Activated CD4-positive, alpha-beta T cell treated with anti-CD3 and anti-CD28 coated beads, Interleukin-2, amount 10 ng/mL, durations not matched to agents 7 days and 5 days (primary cell): ENCODE measurements at places on chromosomes 16 and 17.

GRCh38 chr16:87465879-87466278 is 26.9 kb downstream of the ZCCHC14 start:
- no peak for DNase-seq

DNA sequence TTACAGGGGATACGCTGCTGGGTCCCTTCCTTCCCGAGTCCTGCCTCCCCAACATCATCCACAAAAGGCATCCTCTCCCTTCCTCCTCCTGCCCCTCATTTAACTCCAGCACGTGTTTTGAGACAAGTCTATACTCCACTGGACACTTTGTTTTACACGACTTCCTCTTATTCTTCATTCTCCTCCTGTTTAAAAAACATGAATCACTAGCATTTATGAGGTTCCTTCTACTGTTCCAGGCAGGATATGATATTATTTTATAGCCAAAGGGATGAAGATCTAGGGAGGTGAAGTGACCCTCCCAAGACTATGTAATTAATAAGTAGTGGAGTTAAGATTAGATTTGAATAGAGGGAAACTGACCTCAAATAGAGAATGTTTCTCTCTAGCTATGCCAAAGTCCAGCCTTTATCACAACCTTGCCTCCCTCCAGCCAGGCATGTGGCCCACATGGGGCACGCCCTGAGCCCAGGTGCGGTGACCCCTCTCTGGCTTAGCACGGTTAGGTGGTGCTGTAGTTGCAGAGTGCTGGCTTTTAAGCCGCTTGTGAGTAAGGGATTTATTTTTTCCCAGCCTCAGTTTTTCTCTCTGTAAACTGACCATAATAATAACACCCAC is 1.3 kb upstream of the HSD17B2 start:
- no peak for DNase-seq

DNA sequence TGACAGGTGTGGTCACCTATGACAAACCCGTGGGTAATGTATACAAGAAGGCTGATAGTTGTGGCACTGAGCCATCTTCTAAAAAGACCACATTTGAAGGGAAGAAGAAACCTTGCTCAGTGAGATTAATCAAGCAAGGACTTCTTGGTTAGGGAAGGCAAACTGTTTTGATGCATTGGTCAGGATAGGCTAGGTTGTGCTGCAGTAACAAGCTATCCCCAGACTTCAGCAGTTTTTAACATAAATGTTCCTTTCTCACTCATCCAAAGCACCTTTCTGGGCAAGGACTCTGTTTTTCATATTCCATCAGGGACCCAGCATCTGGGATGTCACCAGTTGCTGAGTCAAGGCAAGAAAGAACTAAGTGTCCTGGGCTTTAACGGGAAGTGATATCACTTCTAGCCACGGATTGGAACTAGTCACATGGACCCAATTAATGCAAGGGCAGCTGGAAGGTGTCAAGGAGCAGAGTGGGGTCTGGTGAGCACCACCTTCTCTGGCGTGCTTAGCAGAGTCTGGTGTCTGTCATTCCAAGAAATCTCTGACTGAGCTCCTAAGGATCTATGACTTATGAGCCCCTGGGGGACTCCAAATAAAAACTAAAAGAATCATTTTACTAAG is 52.0 kb upstream of the CCL2 start:
- no peak for DNase-seq

- DNase-seq, result no peak
Measured at GRCh38 chr16:79429381-79430190, 171.0 kb downstream of the MAF start.

GRCh38 chr17:21248500-21248899 is 4.7 kb downstream of the NATD1 start:
- DNase-seq, result no peak

GRCh38 chr17:71899317-71899716 is 221.5 kb upstream of the SOX9 start:
- DNase-seq, result no peak

DNA sequence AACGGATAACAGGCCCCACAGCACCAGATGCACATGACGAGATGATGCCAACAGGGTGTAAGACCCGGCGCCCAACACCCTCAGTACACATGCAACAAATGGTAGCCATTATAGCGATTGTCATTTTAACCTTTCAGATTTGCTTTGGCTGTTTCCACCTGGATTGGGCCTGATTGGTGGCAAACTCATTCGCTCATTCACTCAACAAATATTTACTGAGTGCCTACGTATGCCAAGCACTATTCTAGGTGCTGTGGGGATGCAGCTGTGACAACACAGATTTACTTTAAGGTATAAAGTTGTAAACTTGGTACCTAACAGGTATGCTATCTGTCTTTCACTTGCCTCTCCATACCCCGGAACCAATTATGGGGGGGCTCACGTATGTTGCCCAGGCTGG is 66.8 kb downstream of the SRCIN1 start:
- no peak for DNase-seq

DNA sequence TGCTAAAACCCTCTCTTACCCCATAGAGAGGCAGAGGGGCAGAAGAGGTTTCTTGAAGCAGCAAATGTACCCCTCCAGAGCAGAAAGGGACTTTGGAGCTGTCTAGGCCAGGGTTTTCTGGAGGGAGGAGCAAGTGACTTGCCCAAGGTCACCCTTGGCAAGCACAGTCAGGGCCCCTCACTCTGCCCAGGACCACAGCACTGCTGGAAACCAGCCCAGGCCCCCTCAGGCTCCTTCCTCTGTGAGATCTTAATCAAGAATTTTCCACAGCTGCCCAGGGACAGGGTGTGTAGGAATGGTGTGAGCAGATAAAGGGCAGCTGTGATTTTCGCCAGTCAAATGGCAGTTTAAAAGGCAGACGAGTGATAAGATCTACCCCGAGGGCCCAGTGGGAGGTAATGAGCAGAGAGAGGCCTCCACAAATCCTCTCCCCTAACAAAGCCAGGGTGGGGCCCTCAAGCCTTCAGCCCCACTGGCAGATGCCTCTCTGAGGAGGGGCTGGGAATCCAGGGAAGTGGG is 3.9 kb upstream of the SLC12A3 start:
- no peak for DNase-seq

- DNase-seq, result no peak
Measured at GRCh38 chr17:49571283-49571682, 4.4 kb upstream of the NXPH3 start.

- DNase-seq, result no peak
Measured at GRCh38 chr16:57935904-57936303, 35.0 kb downstream of the CNGB1 start.
